ENCODE measurements at places on chromosomes 11 and 22.

GRCh38 chr11:133943950-133944698 is 12.6 kb downstream of the IGSF9B start:
- no peak for DNase-seq

DNA sequence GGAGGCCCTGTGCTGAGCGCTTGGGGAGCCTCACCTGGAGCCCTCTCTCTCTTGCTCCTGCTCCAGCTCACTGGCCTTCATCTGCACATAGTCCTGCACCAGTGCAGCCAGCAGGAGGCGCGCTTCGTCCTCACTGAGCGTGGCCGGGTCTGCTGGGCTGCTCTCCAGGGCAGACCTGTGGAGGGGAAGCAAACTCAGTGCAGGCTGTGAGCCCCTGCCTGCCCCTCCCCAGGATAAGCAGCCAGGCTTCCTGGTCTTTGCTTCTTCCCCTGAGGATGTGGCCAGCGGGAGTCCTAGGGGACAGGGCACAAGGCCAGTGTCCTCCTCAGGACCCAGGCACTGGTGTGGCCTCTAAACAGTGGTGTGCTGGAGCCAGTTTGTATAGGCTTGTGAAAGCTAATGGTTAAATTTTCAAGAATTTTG is 2.2 kb downstream of the CALCA start:
- peak; percentile 13 for DNase-seq

DNA sequence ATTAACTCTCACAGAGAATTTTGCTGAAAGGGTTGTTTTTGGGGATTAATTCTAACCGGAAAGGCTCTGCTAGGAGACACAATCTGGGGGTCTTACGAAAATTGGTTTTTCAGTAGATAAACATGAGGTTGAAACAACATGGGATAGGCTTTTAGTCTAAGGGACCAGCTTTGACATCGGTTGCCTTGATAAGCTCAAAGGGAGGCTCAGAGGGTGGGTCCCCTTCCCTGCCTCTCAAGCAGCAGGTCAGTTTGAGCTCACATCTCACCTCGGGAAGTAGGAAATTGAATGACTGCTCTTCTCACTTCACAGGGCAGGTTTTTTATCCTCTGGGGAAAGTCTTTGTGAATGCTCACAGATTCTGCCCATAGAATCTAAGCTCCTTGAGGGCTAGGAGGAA is 70.2 kb upstream of the KIRREL3 start:
- no peak for DNase-seq

- no peak for DNase-seq
Observed at GRCh38 chr11:2015025-2015424, 17.4 kb upstream of the H19 start.

DNA sequence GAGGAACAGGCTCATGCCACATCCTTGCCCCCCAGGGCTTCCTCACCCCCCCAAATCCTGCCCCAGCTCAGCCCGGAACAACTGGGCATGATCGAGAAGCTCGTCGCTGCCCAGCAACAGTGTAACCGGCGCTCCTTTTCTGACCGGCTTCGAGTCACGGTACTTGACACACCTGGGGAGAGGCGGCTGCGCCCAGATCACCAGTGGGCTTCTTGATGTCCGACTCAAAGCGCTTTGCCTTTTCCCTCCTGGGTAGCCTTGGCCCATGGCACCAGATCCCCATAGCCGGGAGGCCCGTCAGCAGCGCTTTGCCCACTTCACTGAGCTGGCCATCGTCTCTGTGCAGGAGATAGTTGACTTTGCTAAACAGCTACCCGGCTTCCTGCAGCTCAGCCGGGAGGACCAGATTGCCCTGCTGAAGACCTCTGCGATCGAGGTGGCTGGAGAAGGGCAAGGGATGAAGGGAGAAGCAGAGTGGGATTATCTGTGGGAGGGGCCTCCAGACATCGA is 3.5 kb downstream of the NR1H3 start:
- DNase-seq, result no peak

GRCh38 chr22:40215266-40215665 is 37.5 kb downstream of the TNRC6B start:
- no peak for DNase-seq

DNA sequence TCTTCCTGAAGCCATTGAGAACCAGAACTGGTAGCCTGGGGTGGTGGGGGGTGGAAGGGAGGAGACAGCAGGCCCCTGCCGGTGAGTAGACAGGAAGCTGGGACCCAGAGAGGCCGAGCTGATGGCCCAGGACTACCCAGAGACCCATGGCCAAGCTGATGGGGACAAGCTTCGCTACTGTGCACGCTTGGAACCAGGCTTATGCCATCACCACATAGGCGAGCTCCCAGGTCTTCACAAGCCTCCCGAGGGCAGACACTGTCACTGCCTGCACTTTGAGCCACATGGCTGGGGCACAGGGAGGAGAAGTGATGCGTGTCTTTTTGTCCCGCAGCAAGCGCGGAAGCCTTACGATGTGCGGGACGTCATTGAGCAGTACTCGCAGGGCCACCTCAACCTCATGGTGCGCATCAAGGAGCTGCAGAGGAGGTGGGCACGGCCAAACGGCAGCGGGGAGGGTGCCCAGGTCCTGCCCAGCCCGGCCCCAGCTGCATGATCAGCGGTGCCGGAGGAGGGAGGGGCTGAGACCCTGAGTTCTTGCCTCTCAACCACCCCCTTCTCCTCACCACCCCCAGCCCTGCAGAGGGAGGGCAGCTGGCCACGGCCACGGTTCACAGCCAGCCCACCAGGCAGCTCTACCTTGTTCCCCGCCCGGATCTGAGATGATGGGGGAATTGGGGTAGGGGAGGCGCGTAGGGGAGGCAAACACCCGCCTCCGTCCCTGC is 76.0 kb upstream of the KCNQ1OT1 start:
- no peak for DNase-seq
